ENCODE measurements at places on chromosomes 12 and 14. TPM values are rescaled to one million over a fixed set of nuclear protein-coding genes. Genes with fewer than 3 reads are reported as not detected.

Gene STYK1
- total RNA-seq, result 0.32 TPM

Gene EXOC3L4
- total RNA-seq, result 1.0 TPM

Gene SYT10
- total RNA-seq, result not detected

Gene OR4K2
- not detected for total RNA-seq
